Naive B cell (primary cell): ENCODE measurements at places on chromosomes 5 and 9. TPM values are rescaled to one million over a fixed set of nuclear protein-coding genes. Genes with fewer than 3 reads are reported as not detected.

DNA sequence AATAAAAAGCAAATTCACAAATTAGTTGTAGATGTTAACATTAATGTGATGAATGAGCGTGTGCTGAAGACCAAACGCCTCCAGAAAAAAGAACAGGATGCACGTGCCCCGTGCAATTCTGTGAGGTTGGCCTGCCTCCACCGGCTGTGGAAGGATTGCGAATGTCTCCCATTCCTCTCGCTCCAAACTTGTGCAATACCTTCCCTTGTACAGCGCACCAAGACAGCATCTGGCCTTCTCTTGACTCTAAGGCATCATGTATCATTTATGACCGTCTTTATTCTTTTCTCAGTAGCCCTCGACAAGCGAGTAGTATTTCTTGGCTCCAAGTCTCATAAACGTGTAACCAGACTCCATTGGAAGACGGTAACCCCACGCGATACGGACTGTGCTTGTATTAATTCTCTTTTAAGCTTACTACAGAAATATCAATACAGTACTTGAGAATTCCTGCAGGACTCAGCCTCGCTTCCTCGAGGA lies 1.5 kb upstream of the TESK1 start:
- H3K27me3 ChIP-seq = no peaks in the 10 kb centered on the region
- H3K27ac ChIP-seq = peak overlapping the region; percentile 99
- DNase-seq = no peak
- H3K36me3 ChIP-seq = no peaks in the 10 kb centered on the region
- H3K4me3 ChIP-seq = peak overlapping the region; percentile 100
- peaks cover 42% of the 10 kb centered on the region for H3K4me1 ChIP-seq

DNA sequence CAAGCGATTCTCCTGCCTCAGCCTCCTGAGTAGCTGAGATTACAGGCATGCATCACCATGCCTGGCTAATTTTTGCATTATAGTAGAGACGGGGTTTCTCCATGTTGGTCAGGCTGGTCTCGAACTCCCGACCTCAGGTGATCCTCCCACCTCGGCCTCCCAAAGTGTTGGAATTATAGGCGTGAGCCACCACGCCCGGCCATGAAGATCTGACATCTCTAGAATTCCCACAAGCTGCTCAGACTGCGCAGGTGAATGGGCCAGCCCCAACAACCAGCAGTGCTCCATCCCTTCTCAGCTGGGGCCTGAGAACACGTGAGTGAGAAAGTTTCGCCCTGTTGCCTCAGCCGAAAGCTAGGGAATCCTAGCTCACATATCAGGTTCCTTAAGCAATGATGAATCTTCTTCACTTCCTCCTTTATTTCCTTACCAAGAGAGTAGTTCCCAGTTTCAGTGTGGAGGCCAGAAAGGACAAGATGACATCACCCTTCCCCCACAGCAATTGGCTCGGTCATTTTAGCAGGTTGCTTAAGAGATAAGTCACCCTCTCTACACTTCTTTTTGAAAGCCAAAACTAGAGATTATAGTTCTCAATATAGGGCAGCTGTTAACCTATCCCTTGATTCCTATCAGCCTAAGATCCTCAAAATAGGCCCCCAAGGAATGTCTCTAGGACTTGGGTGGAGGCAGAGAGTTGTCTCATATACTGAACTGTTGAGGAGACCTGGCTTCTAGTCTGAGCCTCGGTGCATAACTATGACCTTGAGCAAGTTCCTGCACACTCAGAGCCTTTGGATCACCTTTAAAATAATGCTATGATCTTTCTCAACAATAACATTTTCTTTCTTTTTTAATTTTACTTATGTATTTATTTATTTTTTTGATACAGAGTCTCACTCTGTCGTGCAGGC lies 23.9 kb upstream of the PPP2CA start:
- H3K4me1 ChIP-seq = no peaks in the 10 kb centered on the region
- H3K27me3 ChIP-seq = peaks cover 9% of the 10 kb centered on the region
- no peak overlapping the region for H3K4me3 ChIP-seq
- DNase-seq = no peak

- H3K36me3 ChIP-seq = peaks cover 3% of the 10 kb centered on the region
- peak overlapping the region; percentile 97 for H3K4me3 ChIP-seq
- DNase-seq = no peak
- H3K27me3 ChIP-seq = no peaks in the 10 kb centered on the region
- peak overlapping the region; percentile 92 for H3K27ac ChIP-seq
Observed at GRCh38 chr5:151254556-151254955, 1.6 kb downstream of the GM2A start.

DNA sequence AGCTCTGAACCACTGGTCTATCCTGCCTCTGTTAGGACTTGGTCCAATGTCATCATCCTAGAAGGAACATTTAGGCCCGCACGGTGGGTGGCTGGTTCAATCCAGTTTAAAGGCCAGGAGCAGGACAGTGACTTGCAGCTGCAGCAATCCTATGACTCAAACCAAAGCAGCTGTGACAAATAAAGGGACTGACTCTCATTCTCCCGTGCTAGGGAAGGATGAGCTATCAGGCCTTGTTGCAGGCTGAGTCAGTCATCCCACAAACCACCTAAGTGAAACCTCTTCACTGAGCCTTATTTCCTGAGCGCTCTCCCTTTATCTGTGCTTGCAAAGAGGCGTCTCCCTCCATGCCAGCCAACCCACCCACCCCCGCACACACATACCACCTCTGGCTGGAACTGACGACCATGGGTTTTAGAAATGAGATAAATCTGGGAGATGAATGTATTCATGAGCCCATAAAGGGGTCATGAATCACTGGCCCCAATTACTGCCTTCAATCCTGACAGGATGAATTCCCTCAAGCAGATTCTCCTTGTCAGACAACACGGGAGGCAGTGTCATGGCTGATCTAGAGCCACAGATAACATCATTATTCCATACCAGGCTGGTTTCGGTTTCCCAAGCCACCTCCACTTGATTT lies 93.4 kb downstream of the KCNIP1 start:
- no peak for DNase-seq
- H3K27ac ChIP-seq = no peak overlapping the region
- no peak overlapping the region for H3K4me3 ChIP-seq
- H3K36me3 ChIP-seq = no peaks in the 10 kb centered on the region

RNF208 gene
- not detected for polyA plus RNA-seq

GPR150 gene
- polyA plus RNA-seq = 0.54 TPM

- no peak overlapping the region for H3K27ac ChIP-seq
- no peaks in the 10 kb centered on the region for H3K27me3 ChIP-seq
- no peaks in the 10 kb centered on the region for H3K36me3 ChIP-seq
- no peak overlapping the region for H3K4me3 ChIP-seq
Observed at GRCh38 chr9:12718482-12719026, 25.4 kb downstream of the TYRP1 start.

DNA sequence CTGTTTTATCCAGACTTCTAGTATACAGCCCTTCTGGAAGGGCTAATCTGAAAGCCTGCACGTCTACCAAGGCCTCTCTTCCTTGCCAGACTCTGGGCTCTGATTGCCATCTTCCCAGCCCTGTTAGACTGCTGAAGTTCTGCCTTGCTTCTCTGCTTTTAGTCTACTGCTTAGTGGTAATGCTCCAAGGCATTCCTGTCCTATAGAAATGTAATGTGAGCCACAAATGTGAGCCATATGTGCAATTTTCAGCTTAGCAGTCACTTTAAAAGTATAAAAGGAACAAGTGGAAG lies 32.1 kb downstream of the WNK2 start:
- H3K27me3 ChIP-seq = peaks cover 11% of the 10 kb centered on the region
- DNase-seq = no peak
- H3K27ac ChIP-seq = no peak overlapping the region
- no peak overlapping the region for H3K4me3 ChIP-seq
- H3K36me3 ChIP-seq = peaks cover 7% of the 10 kb centered on the region

GRCh38 chr9:93962561-93963440 lies 7.6 kb upstream of the BARX1 start:
- DNase-seq = peak; percentile 68
- no peak overlapping the region for H3K4me3 ChIP-seq
- no peak overlapping the region for H3K27ac ChIP-seq
- H3K4me1 ChIP-seq = peaks cover 30% of the 10 kb centered on the region

DNA sequence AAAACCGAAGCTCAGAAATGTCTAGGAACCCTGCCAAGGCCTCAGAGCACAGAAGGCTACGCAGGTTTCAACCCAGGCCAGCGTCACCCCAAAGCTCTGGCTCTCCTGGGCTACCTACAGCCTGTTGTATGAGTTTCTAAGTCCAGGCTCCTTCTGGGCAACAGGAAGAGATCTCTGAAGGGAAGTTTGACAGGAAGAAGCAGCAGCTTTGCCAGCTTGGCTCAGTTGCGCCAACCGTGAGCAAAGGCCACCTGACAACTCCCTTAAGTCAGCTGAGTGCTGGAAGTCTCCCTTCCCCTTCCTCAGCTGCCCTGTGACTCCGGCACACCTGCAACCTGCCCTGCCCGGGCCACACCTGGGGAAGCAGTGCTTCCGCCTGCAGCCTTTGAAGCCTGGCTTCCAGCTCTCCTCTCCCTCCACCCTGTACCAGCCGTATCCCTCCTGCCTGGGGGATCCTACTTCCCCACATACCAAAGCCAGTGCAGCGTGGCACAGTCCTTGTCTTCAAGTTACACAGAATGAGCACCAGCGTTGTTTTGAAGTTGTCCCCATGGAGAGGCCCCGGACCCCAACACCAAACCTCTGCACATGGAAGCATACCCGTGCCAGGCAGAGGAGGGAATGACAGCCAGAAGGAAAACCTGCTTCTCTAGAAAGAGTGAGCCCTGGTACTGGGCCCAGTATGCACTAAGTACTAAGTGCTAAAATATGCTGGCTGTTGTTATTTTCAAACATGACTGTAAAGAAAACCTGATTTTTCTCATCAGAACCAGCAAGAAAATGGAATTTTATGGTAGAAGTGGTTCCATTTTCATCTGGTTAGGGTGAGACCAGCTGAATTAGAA lies 36.5 kb downstream of the SHB start:
- peaks cover 16% of the 10 kb centered on the region for H3K27me3 ChIP-seq
- DNase-seq = no peak
- H3K4me3 ChIP-seq = no peak overlapping the region
- no peak overlapping the region for H3K27ac ChIP-seq
- H3K4me1 ChIP-seq = peaks cover 23% of the 10 kb centered on the region
- H3K36me3 ChIP-seq = no peaks in the 10 kb centered on the region

- no peaks in the 10 kb centered on the region for H3K4me1 ChIP-seq
- no peak for DNase-seq
- H3K27ac ChIP-seq = no peak overlapping the region
- no peaks in the 10 kb centered on the region for H3K27me3 ChIP-seq
- no peak overlapping the region for H3K4me3 ChIP-seq
Observed at GRCh38 chr5:2300421-2300820, 417.7 kb upstream of the IRX4 start.
